ENCODE measurements at places on chromosomes 6 and 20.

DNA sequence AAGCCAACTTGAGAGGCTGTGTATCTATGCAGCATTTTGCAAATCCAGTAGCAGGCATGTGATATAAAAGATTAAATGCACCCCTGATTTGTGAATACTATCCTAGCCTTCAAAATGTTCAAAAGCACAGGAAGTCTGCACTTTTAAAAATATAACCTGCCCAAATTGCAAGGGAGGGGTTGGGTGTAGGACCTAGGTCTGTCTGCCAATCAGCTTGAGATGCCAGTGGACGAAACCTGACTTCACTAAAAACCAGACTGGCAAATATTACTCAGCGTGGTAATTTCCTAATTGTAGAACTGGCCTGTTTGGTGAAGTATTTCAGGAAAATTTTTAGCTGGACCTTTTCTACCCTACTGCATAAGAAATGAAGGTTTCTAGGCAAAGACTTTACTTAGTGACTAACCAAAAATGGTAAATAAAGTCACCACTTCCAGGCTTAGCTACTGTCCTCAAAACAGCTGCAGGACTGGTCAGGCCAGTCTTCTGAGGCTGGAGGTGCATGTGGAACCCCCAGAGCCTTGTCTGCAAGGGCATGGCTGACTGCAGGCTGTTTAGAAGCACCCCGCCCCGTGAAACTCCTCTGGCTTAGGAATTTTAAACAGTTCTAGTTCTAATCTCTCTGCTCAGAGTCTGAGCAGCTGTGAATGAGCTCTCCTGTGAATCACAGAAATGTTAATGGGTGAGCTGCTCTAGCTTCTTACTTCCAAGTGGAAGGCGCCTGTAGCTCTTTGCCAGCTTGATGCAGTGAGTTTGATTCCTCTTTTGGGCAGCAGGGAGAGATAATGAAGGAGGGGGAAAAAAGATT, 104.4 kb upstream of the ESR1 start:
- no peak for DNase-seq

DNA sequence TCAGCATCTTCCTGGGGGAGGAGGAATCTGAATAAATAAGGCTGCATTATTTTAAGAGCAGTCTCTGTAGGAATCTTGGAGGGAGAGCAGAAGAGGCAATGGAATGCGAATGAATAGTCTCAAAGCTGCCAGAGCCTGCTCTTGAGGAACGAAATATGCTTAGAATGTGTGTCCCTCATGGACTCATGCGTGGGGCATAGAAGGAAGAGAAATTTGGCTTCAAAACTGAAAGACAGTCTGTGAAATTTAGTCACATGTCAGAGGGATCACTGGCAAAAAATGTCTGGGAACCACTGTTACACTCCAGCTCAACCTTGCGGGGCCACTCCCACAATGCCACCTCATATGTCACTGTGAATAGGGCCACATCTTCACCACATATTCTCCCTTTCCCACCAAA, 95.5 kb downstream of the GJA10 start:
- no peak for DNase-seq

GRCh38 chr6:338815-339262, 46.6 kb downstream of the DUSP22 start:
- DNase-seq, result no peak

DNA sequence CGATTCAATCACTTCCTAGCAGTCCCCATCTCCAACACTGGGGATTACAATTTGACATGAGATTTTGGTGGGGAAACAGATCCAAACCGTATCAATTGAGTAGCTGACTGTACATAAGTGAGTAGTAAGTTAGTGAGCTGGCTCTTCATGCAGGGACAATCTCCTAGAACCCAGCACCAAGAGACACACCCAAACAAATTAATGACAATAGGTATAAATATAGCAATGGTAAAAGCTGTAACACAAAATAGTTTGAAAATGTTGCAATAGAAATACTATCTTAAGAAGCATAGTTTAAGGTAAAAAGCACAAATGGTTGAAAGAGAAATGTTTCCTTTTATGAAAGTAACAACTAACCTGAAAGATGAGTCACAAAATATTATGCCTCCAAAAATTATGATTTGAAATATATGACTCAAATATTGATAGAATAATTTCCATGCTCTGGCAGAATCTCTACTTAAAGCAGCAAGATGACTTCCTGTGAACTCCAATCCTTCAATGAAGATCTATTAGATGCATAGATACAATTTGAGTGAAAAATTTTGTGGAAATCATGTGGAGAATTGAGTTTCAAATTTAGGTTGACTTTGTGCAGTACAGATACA, 5.4 kb upstream of the SIRPB1 start:
- DNase-seq, result no peak

- peak; percentile 28 for DNase-seq
Observed at GRCh38 chr6:26223228-26223627, 136.0 kb downstream of the HFE start.

DNA sequence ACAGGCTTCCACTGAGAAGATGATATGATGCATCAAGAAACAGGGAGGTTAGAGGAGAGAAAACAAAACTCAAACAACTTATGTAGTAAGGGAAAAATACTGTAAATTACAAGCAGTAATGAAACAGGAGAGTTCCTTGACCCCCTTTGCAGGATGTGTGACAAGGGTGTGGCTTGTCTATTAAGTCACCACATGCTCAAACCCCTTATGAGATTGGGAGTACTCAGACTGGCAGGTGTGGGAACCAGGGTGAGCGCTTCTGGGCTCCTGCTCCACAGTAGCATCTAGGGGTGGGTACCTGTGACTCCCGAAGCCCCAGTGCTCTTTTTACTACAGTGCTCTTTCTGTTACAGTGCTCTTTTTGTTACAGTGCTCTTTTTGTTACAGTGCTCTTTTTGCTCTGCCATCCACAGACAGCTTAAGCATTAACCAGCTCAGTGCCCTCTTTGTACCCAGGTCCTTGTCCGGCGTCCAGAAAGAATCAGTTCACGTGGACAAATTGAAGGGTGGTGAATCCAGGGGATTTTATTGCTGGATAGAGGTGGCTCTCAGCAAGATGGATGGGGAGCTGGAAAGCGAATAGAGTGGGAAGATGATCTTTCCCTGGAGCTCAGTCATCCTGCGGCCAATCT, 28.7 kb downstream of the OLIG3 start:
- no peak for DNase-seq

DNA sequence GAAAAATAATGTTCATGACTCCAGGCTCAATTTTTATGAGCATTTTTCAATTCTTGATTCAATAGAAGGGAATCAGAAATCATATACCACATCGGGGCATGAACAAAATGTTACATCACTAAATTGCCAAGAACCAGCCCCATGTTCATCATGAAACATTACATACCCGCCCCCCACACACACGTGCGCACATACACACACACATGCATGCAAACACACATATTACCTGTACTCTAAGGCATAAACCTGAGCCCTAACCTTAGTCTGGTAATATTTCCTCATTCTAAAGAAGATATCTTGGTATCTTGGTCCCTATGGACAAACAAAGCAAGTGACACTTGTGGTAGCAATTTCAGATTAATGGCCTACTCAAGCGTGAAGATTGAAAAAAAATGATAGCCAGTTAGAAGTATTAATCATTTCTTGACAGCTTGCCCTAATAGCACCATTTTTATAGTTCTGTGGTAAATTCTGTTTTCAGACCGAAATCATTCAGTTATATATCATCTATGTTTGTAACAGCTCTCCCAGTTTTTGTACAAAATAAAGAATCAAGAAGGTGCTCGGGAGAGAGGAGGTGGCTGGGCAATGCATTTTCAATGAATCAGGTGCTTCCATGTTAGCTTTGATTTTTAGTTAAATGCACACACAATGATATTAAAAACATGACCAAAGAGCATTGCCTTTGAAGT, 95.4 kb upstream of the DOK5 start:
- DNase-seq, result no peak
